ENCODE measurements at places on chromosomes 13 and 19.

DNA sequence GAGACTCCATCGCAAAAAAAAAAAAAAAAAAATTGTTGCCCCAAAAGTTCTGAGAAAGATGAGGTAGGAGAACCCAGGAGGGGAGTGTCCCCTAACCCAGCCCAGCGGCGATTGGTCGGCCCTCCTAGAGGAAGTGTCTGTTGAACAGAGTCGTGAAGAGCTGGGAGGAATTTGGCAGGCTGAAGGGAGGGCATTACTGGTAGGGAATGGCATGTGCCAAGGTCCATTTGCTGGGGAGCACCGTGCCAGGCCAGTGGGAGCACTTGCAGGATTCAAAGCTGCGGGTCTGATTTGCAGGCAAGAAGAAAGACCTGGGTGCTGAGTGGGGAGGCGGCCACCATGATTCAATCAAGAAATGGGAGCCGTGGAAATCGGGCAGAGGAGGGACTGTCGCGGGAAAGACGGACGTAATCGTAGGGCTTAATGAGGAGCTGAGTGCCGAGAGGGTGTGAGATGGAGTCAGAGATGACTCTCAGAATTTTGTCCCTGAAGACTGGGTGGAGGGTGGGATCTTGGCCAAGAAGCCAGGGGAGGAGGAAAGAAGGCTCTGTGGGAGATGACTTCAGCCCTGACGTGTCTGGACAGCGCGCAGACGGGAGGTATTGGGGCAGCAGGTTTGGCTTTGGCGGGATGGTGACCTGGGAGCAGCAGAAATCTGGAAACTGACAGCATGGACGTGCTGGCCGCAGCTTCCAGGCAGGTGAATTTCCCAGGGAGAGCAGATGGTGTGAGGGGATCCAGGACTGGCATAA, 15.4 kb downstream of the CERS4 start:
- no peak for DNase-seq

GRCh38 chr19:7691497-7691896, 10.4 kb downstream of the FCER2 start:
- DNase-seq, result no peak

GRCh38 chr19:2477141-2477710, 1.3 kb downstream of the GADD45B start:
- DNase-seq, result peak; percentile 49

- DNase-seq, result no peak
These were observed 110.8 kb downstream of the ZNF536 start for GRCh38 chr19:30482956-30483355.

GRCh38 chr13:32590266-32590665, 4.0 kb downstream of the PDS5B start:
- no peak for DNase-seq

GRCh38 chr19:18469069-18469846, 31.3 kb upstream of the ISYNA1 start:
- peak; percentile 39 for DNase-seq

- DNase-seq, result peak; percentile 23
These were observed 13.1 kb downstream of the GRAMD1A start for GRCh38 chr19:35013041-35013819.

GRCh38 chr19:7652061-7652641, 15.2 kb downstream of the STXBP2 start:
- DNase-seq, result peak; percentile 86

All from RPMI8226 (cell line).